Activated CD4-positive, CD25-positive, alpha-beta regulatory T cell (primary cell): ENCODE measurements at places on chromosomes 3 and 15.

DNA sequence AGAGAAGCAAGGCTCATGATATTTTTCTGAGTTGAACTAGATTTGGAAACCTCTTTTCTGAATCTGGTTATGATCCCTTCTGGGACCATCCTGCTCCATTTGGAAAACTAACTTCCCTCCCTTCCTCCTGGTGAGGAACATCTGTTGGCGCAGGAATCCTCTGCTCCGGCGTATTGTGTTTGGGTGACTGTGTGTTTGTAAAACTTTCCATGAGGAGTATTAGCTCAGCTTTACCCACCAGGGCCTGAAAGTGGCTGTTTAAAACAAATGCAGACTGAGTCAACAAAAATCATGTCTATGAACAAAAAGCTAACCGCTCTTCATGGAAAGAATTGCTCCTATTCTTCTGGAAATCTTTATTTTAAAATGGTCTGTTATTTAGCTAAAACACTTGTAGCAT, 17.7 kb downstream of the STARD9 start:
- DNase-seq: no peak

DNA sequence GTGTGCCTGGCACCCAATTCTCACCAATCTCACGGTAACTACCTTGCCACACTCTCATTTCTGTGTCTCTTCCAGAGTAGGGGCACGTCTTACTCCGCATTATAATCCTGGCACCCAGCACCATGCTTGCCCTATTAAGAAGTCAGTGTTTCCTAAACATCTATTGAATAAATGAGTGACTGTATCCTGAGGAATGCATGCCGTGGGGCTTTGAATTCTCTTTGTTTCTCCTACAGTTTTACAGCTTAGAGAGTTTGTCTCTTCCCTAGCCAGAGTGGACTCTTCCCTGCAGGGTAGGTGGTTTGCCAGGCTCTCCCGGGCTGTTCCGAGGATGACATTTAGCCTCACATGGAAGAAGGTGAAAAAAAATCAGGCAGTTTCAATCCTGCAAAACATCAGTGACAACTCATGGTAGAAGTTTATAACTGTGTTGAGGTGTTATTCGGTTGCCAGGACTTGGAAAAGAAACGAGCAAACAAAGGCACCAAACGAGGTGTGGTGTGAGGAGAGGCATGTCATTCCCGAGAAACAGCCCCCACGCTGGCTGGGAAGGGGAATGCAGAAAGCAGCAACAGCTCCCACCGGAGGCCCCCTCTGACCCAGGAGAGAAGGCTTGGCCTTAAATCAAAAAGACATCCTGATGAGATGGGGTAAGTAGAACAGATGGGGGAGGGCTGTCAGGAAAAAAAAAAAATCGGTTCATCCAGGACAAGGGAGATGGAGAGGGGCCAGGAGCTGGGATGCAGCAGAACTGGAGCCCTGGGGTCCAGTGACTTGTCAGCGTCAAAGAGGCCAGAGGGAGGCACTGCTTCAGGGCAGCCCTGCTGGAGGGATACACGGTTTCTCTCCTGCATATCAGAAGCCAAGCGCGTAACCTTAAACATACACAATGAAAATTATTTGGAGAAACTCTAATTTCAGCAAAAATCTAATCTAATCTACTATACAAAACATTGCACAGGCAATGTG, 168.4 kb upstream of the ARRDC4 start:
- DNase-seq: no peak

GRCh38 chr3:186509423-186509822, 34.8 kb downstream of the CRYGS start:
- DNase-seq: no peak

DNA sequence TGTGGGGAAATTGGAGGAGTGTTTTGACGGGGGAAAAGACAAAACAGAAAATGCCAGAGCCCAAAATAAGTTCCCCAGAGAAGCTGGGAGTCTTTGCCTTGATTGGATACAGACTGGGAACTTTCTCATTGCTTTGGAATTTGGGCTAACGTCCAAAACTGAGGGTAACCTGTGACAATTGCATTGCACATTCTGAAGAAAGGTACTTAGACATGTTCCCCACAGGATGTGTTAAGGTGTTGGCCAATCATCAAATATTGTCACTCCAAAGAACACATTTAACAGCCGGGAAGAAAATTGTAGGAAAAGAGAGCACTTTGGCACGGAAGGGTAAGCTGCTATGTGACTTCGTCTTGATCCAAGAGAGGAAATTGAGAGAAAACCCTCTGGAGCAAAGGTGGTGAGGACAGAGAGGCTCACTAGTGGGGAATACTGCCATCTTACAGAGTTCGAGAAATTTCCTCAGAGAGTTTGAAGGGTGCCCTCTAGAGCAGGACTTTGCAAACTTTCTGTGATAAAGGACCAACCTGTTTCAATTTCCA, 619.5 kb upstream of the TBL1XR1 start:
- no peak for DNase-seq

- no peak for DNase-seq
Measured at GRCh38 chr3:50604110-50604621, 7.4 kb downstream of the CISH start.

DNA sequence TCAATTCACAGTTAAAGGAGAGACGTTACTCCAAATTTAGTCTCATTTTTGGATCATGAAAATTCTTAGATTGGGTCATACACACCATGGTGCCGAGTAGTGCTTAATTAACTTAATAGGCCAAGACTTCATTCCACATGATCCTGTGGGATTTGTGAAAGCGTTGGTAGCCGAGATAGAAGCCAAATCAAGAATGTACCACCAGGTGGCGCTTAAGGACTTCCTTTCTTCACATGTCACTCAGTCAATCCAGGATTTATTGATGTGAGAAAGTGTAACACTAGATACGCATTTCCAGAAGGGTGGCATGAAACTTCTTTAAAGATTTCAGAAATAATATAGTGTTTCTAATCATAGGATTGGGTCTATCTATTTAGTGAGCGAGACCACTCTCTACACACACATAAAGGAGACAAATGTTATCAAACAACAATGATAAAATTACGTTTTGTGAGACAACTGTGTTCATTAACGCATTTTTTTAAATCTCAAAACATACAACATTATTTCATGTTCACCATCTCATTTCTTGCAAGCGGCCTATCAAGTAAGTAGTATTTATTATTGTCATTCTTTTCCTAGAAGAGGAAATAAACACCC, 436.1 kb downstream of the CHL1 start:
- DNase-seq: no peak

- no peak for DNase-seq
Measured at GRCh38 chr15:52733088-52733487, 53.9 kb upstream of the ATOSA start.

GRCh38 chr3:107428051-107428858, 51.0 kb downstream of the CCDC54 start:
- no peak for DNase-seq

DNA sequence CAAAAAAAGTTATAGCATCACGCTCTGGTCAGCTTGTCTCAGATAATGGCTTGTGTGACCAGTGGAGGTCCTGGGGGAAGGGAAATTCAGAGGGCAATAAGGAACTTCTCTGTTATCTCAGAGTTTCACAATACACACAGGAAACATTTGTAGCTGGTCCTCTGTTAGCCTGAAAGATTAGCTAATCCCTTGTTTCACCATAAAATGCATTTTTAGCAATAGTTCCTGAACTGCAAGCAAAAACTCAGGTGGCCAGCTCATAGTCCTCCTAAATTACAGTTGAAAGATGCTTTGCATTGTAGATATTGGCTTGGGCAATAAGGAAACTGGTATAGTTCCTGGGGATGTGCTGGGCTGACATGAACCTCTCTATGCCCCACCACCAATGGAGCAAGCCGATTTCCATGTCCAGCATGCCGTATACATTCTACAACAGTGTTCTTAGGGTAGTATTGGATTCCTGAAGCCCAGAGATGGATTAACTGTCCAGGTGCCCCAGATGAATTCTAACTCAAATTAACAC, 141.5 kb upstream of the TBL1XR1 start:
- DNase-seq: no peak

DNA sequence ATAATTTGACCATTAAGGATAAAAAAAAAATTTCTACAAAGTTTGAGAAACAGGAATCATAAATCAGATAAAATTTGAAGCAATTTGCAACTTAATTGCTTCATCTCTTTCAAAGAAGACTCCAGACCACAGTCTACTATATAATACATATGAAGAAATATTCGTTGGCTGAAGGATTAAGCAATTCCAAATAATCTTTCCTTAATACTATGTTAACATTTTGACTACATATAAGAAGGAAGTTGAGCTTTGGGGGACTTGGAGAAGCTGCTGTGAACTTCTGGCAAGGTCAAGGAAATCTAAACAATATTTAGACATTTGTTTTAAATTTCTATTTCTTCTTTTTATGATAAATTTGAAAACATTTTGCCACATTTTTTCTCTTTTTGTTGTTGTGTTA, 13.5 kb upstream of the GABRR3 start:
- DNase-seq: no peak

- no peak for DNase-seq
Measured at GRCh38 chr3:152811974-152812760, 22.8 kb upstream of the P2RY1 start.

GRCh38 chr3:147119989-147120388, 286.4 kb downstream of the ZIC4 start:
- DNase-seq: no peak

- no peak for DNase-seq
Measured at GRCh38 chr15:49383266-49383665, 39.8 kb upstream of the FGF7 start.

GRCh38 chr3:35789042-35789831, 149.9 kb downstream of the ARPP21 start:
- no peak for DNase-seq

- DNase-seq: no peak
Measured at GRCh38 chr3:151726016-151726415, 7.7 kb upstream of the AADACL2 start.
